ENCODE measurements at places on chromosomes 4 and X. TPM values are rescaled to one million over a fixed set of nuclear protein-coding genes. Genes with fewer than 3 reads are reported as not detected.

SPACA5 gene
- not detected for total RNA-seq

GRCh38 chr4:166143227-166143626 is 270.2 kb downstream of the TLL1 start:
- DNase-seq, result no peak

DNA sequence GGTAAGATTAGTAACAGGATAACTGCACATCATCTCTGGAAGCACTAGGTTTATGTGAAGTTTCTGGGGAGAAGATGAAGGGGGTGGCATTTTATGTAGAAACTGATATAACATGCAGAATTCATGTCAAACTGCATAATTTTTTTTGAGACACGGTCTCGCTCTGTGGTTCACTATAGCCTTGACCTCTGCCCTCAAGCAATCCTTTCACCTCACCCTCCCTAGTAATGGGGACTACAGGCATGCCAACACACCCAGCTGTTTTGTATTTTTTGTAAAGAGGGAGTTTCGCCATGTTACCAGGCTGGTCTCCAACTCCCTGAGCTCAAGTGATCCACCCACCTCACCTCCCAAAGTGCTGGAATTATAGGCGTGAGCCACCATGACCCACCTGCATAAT is 11.5 kb downstream of the ABRAXAS1 start:
- no peak for DNase-seq

USP26 gene
- not detected for total RNA-seq

PDE5A gene
- not detected for total RNA-seq

BTC gene
- total RNA-seq, result not detected

WDR13 gene
- total RNA-seq, result 64.7 TPM

Data from natural killer cell treated with Interleukin-12 subunit alpha and Interleukin-12 subunit beta and Interleukin-15 and Interleukin-18, amount 100 ng/mL, for 72 hours (primary cell).